Activated CD8-positive, alpha-beta T cell treated with anti-CD3 and anti-CD28 coated beads, Interleukin-2, amount 10 ng/mL, durations not matched to agents 7 days and 5 days (primary cell): ENCODE measurements at places on chromosomes 1 and 21.

GRCh38 chr21:40568807-40569206, 278.2 kb downstream of the DSCAM start:
- no peak for DNase-seq

GRCh38 chr1:16215882-16216753, 3.7 kb upstream of the ARHGEF19 start:
- DNase-seq: peak; percentile 78

DNA sequence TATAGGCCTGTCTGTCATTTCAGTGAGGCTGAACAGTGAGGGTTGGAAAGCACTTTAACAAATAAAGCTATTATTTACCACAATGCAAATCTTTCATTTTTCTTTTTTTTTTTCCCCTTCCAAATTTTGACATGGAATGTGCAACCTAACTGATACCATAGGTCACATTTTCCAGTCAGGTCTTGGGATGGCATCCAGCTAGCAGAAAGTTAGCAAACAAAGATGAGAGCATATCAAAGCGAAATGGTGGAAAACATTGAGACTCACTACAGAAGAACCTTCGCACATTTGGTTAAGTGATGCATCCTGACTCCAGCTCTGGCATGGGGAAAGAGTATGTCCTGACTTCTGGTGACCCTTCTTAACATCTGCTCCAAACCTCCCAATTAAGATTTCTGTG, 105.1 kb upstream of the L1TD1 start:
- no peak for DNase-seq

- no peak for DNase-seq
These were observed 106.5 kb downstream of the PLPP3 start for GRCh38 chr1:56472860-56473259.

GRCh38 chr1:53031732-53032131, 30.3 kb upstream of the PODN start:
- no peak for DNase-seq

DNA sequence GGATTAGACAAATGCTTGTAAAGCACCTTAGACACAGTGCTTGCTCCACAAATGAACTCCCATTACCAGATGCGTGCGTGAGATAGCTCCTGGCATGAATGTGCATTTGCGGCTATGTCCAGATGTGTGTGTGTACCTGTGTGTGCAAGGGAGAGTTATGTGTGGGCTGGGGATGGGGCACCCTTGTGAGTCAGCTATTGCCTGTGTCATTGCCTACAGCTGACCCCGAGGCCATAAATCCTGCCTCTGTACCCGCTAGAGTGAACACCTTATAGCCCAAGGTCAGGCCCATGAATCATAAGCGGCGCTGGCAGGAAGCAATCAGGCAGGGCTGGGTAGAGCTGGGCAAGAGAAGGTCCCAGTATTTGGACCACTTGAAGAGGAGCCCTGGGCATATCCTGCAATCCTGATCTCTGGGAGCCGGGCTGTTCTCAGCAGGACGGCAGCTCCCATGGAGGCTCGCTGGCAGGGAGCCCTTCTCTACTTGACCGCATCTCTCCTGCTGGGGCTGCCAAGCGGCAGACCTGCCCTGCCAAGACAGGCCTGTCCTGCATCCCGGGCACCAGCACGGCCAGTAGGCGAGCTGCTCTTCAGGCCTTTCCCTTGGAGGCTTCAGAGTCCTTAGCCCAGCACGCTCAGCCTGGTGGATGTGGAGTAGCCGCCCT, 86.4 kb downstream of the TMEM53 start:
- no peak for DNase-seq

DNA sequence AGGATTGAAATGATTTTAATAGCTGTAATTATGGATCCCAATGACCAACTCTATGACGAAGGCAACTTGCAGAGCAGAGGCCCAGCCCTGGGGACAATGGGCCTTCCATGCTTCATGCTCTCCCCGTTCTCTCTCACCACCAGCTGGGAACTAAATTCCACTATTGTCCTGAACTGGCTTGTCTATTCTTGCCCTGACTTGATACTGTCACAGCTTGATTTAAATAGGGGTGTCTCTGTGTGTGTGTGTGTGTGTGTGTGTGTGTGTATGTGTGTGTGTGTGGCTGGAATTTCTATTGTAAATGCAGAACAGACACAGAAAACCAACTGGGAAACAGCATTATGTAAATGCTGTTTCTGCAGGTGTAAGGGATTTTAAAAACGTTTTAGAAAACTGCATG, 57.0 kb downstream of the SLC22A15 start:
- no peak for DNase-seq

- no peak for DNase-seq
These were observed 8.0 kb upstream of the DISP3 start for GRCh38 chr1:11470912-11471311.

GRCh38 chr1:33905241-33905640, 41.4 kb downstream of the HMGB4 start:
- DNase-seq: no peak

GRCh38 chr1:44212355-44213221, 683 bp upstream of the DMAP1 start:
- peak; percentile 64 for DNase-seq

- no peak for DNase-seq
These were observed 29.8 kb downstream of the SHISAL2A start for GRCh38 chr1:52662645-52663313.

- peak; percentile 31 for DNase-seq
These were observed 34.3 kb upstream of the CACYBP start for GRCh38 chr1:174965362-174966007.

GRCh38 chr1:167927046-167927754, 9.3 kb upstream of the DCAF6 start:
- no peak for DNase-seq

DNA sequence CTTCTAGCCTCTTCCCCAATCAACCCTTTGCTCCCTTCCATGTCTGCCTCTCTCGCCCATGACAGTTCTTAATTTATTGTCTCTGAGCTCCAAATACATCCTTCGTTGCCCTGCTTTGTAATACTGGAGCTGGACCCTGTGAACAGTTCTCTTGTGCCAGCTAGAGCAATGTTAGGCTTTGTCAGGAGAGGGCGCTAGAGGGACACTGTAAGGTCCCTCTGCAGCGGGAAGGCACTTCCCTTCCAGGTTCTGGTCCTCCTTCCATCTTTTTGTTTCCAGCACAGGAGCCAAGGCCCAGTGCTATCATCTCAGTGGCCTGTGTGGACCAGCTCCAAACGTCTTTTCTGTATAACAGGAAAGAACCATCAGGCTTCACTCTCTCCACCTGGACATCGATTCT, 95.9 kb downstream of the PTPRU start:
- DNase-seq: peak; percentile 27

DNA sequence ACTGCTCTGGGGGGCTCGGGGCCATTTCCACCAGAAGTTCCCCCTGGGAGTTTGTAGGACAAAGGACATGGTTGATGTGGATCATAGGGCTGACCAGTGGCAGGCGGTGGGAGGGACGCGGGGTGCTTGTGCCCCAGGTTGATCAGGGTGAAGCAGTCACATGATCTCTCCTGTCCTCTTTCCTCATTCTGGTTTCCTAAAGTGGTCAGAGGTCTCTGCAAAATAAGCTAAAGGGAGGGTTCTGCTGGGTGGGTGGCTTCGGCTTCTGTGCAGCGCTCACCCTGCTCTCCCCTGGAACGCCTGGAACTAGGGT, 9.2 kb downstream of the PDXK start:
- no peak for DNase-seq

DNA sequence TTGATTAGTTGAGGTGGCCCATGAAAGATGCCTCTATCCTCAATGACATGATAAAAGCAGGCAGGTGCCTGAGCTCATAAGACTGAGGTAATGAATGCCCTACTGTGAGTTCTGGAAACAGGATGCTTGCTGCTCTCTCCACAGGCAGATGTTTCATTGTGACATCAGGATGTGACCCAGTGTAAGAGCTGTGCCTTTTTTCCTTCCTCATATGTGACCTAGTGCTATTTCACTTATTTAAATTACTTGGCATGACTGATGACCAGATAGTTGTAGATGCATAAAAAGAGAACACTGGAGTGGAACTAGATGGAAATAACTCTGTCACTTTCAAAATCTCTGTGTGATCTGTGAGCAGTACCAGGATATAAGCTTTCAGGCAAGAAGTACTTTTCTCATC, 31.9 kb downstream of the KIF14 start:
- no peak for DNase-seq

- no peak for DNase-seq
These were observed 4.7 kb upstream of the DMBX1 start for GRCh38 chr1:46484783-46485490.

GRCh38 chr1:164659621-164660411, 100.8 kb downstream of the PBX1 start:
- no peak for DNase-seq

- no peak for DNase-seq
These were observed 113.9 kb downstream of the CAPN8 start for GRCh38 chr1:223551610-223552009.

DNA sequence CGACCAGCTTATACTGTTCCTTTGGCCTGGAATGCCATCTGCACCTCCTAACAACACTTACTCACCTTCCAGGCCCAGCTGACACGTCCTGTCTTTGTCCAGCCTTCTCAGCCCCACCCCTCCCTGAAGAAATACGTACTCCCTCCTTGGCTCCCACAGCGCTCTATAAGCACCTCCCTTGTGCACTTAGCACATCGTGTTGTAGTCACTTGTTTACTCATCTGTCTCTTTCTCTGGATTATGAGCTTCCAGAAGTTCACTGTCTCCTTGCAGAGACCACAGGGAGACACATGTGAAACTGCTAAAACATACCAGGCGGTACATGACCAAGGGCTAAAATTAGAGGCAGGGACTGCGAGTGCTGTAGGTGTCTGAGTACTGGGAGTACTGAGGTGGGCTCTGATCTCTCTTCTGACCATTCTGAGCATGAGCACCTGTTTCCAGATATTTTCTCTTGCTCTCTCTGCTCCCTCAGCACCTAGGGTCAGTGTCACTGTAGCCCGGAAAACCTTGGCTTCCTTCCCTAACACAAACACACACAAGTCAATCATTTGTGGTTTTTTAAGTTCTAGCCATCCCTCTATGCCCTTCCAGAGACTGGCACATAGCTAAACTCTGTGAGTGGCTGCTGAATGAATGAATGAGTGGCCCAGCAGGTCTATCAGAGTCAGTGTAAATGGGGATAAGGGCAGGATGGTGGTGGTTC, 5.1 kb downstream of the DCST1 start:
- no peak for DNase-seq

DNA sequence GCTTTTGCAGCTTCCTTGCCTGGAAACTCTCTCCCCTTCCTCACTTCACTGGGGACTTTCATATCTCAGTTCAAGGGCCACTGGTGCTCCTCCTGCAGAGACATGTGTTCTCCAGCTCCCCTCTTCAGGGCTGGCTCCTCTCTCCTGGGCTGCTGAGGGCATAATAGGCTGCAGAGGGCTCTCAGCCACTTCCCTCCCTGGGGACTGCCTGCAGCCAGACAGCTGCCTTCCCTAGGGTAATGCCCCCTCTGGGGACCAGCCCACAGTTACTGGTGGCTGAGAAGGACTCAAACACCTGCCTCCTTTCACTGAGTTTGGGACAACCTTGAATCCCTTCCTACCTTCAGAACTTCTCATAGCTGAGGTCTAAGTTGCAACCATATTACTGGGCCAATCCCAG, 104.8 kb upstream of the POU3F1 start:
- no peak for DNase-seq

- no peak for DNase-seq
These were observed 9.7 kb upstream of the PRELP start for GRCh38 chr1:203465948-203466347.

- DNase-seq: no peak
These were observed 36.3 kb downstream of the ERICH3 start for GRCh38 chr1:74637296-74637695.

- no peak for DNase-seq
These were observed 36.0 kb downstream of the ATP1A1 start for GRCh38 chr1:116408803-116409720.

- DNase-seq: no peak
These were observed 389.1 kb downstream of the HLX start for GRCh38 chr1:221268295-221268694.

- DNase-seq: no peak
These were observed 14.7 kb upstream of the IRF2BP2 start for GRCh38 chr1:234624724-234625117.

DNA sequence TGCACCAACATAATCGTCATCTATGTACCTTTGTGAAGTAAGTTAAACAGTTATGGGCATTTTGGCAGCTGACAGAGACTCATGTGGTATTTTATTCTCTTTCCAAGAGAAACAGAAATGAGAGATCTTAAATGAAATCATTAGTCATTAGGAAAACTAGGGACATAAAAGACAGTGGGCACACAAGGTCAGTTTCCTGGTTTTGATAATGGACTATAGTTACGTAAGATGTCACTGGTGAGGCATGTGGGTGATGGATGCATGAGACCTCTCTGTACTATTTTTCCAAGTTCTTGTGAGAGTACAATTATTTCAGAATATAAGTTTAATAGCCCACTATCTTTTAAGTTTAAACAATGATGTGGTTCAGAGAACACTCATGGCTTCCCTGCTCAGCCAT, 216.9 kb downstream of the APP start:
- no peak for DNase-seq

GRCh38 chr1:223029985-223030769, 112.9 kb downstream of the TLR5 start:
- DNase-seq: no peak

DNA sequence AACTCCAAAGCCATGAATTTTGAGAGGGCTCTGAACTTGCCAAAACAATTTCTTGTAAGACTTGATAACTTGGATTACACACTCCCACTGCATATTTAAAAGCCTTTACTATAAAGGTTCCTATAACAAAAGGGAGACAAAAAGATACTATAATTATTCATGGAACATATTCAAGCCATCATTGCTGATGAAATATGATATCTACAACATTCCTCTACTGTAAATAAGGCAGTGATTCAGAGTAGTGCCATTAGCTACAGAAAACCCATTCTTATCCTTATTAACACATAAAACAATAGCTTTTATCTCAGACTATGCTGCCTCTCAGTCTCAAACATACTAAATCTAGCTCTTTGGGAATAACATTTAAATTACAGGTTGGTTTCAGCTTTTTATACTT, 675.5 kb upstream of the CXADR start:
- DNase-seq: no peak

- no peak for DNase-seq
These were observed 11.2 kb upstream of the MFAP2 start for GRCh38 chr1:16991571-16991970.

GRCh38 chr21:36549470-36549869, 69.5 kb upstream of the CLDN14 start:
- DNase-seq: no peak

GRCh38 chr1:35857830-35858229, 25.2 kb upstream of the AGO1 start:
- DNase-seq: no peak

DNA sequence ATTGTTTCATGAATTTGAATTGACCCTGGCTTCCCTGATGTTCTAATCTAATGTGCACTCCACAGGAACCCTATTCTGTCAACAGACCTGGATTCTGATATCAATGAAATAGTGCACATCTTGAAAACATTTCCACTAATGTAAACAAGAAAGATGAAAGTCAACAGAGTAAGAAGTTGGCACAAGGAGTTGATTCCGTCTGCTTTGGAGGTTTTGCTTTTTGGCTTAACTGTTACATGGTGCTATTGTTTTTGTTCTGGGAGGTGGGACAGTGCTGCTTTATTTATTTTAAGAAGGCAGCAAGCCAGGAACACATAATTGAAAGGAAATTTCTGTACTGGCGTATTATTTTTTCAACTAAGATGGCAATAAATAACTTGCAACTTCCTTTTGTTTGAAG, 73.3 kb downstream of the LEPR start:
- no peak for DNase-seq

GRCh38 chr1:89821322-89822108, 683 bp downstream of the LRRC8D start:
- DNase-seq: peak; percentile 65

- DNase-seq: no peak
These were observed 31.2 kb downstream of the CD48 start for GRCh38 chr1:160680399-160680798.
